Renal pelvis (tissue), 12 donors: ENCODE measurements at places on chromosomes 7 and 10.

DNA sequence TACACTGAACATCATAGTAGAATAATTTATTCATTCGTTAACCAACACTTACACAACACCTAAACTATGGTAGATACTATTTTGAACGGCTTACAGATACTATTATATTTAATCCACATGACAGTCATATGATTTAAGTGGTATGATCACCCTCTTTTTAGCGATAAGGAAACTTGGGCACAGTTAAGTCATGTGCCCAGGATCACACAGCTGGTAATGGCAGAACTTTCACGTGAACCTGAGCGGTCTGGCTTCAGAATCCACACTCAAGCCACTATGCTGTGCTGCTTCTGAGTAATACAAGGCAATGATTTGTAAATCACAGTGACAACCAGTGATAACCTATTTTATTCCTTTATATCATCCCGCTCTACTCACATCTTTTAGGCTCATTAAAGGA lies 99.1 kb downstream of the CELF2 start:
- DNase-seq = no peak

DNA sequence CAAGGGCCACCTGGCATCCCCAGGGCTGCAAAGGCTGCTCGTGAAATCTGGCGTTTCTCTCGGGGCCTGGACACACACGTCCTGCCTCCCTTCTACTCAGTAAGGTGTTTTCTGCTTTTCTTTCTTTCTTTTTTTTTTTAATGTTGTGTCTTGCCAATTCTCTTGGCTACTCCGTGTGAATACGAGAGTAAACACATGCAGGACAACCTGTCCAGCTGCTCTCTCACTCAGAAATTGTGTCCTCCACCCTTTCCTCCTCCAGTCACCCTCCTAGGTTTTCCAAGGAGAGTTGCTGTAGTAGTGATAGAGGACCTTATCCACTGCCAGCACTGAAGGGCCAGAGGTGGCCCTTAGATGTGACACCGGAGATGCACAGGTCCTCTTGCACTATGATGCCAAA lies 858 bp upstream of the TEX36 start:
- no peak for DNase-seq

GRCh38 chr10:48523820-48524758 lies 80.8 kb downstream of the ARHGAP22 start:
- no peak for DNase-seq

DNA sequence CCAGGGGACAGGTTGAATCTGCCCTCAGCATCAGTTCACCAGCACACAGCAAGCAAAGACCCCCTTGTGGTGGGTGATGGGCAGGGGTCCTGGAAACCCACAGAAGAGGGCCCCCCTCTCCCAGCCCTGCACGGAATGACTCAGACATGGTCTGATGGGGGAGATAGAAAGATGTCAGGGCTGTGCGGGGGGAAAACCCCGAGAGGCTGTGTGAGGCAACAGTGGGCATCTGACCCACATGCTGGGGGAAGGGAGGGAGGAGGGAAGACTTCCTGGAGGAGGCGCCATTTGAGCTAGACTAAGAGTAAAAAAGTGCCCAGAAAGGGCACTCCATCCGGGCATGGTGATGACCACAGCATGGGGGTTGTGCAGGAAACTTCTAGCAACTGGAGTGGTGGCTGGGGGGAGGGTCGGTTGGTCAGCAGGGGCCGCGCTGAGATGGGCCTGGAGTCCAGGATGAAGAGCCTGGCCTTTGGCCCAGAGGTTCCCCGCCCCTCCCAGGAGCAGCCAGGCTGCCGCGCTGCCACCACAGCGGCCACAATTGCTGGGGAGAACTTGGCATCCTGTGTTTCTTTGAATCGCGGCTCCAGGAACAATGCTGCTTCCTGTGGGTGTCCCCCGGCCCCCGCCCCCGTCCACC lies 2.5 kb downstream of the LFNG start:
- DNase-seq = no peak

GRCh38 chr7:43260980-43261878 lies 148.8 kb downstream of the HECW1 start:
- DNase-seq = peak; percentile 73

DNA sequence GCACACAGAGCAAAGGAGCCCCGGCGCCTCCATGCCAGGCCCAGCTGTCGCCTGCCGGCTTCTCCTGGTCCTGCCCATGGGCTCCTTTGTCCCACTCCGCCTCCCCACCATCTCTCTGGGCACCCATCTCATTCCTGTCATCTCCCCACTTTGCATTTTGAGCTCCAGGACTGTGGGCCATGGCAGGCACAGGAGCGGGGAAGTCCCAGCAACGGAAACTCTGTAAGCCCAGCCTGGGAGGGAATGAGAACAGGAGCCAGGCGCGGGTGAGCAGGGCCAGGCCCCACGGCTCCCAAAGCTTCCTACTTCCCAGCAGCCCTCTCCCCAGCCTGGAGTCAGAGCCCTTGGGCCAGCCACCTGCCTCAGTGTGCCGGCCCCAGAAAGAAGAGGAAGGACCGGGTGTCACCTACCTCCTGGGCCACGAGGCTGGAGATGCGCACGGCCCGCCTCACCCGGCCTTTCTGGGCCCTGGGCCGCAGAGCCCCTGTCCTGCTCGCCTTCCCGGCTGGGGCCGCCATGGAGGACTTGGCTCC lies 23.1 kb downstream of the KCNH2 start:
- DNase-seq = no peak

DNA sequence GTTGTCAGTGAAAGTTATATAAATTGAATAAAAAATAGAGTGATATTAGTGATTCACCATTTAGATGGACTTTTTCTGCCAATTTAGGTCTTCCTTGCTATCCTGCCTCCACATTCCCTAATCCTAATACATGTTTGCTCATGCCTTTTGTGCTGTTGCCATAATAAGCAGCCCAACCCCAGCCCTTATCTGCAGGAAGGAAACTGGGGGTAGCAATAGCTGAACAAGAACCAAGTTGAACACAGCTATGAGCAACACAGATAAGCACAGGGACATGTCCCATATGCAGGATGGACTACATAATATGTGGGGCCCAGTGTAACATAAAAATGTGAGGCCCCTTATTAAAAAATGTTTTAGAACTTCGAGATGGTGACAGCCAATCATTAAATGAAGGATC lies 91.2 kb upstream of the AHR start:
- no peak for DNase-seq

- peak; percentile 84 for DNase-seq
These were observed 15.5 kb downstream of the ZMIZ1 start for GRCh38 chr10:79084012-79084971.

DNA sequence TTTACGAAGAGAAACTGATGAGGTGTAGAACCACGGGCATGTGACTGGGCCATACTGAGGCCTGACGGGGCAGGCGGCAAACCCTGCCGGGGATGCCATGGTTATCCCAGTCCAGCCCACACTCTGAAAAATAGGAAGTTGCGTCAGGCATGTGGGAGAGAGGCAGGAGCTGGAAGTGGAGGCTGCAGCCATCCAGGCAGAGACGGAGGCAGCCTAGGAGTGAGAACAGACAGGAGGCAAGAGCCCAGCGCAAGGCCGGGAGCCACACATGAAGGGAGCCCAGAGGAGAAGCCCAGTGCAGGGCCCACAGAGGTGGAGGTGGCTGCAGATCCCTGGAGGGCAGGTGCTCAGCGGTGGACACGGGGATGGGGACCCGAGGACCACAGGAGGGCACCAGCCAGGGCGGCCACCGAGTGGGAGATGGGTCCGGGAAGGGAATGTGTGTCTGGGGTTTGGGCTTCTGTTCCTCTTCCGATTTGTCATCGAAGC lies 175.2 kb upstream of the PPP2R2D start:
- DNase-seq = no peak

GRCh38 chr10:72092171-72092924 lies 4.0 kb upstream of the SPOCK2 start:
- DNase-seq = no peak

GRCh38 chr7:116159711-116160110 lies 50.6 kb upstream of the TES start:
- no peak for DNase-seq

DNA sequence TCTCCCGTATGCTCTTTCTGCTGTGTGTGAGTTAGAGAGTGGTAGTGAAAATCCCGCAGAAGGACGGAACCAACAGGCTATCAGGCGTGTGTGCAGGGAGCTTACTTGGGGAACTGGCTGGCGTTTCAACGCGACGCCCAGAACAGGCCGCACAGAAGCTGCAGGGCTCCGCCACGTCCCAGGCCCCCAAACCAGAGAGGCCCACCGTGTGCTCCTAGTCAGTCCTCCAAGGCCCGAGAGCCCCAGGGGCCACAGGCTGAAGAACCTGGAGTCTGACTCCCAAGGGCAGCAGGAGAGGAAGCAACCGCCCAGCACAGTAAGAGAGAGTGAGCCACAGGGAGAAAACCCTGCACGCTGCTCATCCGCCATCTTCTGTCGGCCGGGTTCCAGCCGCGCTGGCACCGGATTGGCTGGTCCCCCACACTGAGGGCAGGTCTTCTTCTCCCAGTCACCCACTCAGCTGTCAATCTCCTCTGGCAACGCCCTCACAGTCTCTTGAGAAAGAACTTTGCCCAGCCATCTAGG lies 730.6 kb upstream of the VSTM2A start:
- no peak for DNase-seq

GRCh38 chr10:87538092-87539015 lies 33.7 kb downstream of the MINPP1 start:
- no peak for DNase-seq

DNA sequence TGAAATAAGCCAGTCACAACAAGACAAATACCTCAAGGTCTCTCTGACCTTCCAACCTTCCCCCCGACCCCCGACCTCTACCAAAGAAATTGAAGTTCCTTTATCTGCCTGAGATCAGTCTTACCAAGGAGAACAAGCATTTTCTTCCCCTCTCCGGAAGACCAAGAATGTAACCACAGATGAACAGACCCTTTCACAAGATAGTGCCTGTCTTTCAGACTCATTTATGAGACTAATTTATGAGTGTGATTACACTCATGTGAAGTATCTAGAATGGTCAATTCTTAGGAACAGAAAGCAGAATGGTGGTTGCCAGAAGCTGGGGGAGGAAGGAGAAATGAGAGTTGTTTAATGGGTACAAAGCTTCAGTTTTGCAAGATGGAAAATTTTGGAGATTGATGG lies 108.9 kb upstream of the MKLN1 start:
- DNase-seq = no peak

DNA sequence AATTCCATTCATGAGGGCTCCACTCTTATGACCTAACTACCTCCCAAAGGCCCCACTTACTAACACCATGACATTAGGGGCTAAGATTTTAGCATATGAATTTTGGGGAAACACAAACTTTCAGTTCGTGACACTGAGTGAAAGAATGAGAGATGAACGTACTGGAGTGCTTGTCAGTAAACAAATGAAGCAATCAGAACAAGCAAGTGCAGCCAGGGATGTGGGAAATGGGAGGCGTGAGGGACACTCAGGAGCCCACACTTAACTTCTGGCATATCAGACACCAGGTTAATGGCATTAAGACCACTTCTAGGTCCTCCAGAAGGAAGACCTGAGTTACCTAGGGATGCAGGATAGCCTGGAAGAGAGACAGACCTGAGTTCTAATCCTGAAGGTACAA lies 2.3 kb upstream of the MDFIC start:
- no peak for DNase-seq

GRCh38 chr10:48612236-48612943 lies 7.5 kb upstream of the ARHGAP22 start:
- DNase-seq = no peak

- DNase-seq = no peak
These were observed 190.1 kb downstream of the PRPF18 start for GRCh38 chr10:13776861-13777311.

- DNase-seq = no peak
These were observed 1199.1 kb upstream of the SORCS1 start for GRCh38 chr10:108363576-108363975.

DNA sequence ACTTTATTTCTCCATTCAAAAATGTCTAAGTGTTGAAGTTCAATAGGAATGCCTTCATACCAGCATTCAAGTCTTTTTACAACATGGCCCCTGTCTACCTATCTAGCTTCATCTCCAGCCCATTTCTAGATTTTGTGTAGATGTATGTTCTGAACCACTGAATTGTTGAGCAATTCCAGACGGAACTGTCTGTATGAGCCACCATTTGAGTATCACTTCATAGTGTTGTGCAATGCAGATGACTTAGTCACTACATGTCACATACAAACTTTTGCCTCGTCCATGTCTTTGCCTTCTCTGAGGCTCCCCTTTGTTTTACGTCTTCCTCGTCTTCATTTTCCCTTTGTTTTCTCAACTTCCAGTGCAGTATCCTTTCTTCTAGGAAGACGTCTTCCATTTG lies 118.1 kb downstream of the INHBA start:
- no peak for DNase-seq

DNA sequence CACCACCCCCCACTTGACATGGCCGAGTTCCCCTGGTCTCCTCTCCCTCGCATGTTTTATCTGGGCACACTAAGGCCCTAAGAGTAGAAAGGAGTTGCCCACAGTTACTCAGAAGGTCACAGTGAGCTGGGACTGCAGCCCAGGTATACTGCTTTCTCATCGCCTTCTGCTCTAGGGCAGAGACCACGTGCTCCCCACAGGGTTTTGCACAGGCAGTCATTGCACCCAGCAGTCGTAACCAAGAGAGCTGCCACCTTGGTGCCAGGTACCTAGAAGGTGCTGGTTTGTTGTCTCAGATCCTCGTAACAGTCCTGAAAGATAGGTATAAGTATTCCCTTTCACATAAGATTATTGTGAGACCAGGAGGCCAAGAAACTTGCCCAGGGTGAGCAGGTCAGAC lies 1.8 kb downstream of the MINDY4 start:
- DNase-seq = no peak

DNA sequence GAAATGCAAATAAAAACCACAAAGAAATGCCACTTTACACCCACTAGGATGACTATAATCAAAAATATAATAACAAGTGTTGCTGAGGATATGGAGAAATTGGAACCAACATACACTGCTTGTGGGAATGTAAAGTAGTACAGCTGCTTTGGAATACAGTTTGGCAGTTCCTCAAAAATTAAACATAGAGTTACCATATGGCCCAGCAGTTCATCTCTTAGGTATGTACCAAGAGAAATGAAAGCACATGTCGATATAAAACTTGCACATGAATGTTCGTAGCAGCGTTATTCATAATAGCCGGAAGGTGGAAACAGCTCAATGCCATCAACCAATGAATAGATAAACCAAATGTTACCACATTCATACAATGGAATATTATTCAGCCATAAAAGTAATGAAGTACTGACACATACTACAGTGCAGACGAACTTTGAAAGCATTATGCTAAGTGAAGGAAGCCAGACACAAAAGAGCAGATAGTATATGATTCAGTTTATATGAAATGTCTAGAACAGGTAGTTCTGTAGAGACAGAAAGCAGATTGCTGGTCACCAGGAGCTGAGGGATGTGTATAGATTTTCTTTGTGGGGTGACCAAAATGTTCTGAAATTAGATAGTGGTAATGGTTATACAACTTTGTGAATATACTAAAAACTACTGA lies 12.4 kb downstream of the BCAP29 start:
- no peak for DNase-seq

DNA sequence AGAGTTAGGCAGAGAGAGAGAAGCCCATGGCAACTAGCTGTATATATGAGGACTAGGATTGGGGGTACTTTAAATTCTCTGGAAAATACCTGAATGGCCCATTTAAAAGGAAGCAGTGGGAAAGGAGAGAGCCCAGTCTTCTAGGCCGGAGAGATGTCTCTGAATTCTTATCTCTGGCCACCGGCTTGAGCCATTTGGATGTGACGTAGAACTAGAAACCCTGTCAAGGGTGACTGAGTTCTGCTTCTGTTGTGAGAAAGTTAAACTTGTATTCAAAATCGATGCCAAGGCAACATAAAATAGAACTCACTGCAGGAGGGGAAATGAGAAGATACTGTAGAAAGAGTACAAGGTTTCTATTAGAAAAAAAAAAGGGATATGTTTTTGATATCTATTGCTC lies 6.3 kb upstream of the GSTK1 start:
- no peak for DNase-seq
